ENCODE measurements at places on chromosomes 5 and 9.

DNA sequence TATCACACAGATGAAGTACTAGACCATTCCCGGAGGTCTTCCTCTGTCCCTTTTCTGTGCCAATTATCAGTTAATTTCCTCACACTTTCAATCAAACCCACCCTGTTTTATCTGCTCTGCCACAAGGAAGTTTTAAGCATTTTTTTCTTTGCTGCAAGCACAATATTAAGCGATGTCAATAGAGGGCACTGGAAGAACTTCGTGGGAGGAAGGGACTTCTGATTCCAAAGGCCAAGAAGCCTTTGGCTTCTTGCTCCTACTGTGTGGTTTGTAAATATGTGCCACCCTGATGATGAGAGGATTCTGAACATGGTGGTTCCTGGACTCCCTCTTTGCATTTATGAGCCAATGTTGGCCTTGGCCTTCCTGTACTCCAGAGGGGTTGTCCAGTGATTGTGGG is 1712.5 kb upstream of the C9orf72 start:
- no peak for DNase-seq

DNA sequence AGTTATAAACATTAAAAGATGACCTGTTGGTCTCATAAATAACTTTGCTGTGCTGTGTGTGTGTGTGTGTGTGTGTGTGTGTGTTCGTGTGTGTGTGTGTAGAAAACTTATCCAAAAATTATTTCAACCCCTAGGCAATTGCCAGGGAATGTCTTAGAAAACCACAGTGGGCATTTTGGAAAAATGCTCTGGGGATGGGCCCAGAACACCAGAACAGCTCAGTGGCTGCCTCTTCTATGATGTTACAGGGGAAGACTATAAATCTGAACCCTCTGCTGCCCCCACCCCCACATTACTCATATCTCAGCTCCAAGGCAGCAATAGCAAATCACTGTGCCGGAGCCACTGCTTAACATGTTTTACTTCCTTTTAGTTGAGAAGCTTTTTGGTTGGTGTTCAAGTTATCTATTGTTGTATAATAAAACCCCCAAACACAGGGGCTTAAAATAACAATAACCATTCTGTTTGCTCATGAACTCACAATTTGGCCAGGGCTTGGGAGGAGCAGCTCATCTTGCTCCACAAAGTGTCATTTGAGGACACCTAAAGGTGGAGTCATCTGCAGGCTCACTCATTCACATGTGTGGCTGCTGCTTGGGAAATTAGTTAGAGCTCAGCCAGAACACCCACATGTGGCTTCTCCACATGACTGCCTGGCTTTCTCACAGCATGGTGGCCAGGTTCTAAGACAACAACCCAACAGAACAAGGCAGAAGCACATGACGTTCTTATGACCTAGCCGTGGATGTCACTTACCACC is 40.4 kb downstream of the ACTBL2 start:
- DNase-seq = peak; percentile 94

- DNase-seq = no peak
Measured at GRCh38 chr5:148848393-148849031, 22.1 kb downstream of the ADRB2 start.

- DNase-seq = peak; percentile 43
Measured at GRCh38 chr5:174327317-174327864, 281.9 kb downstream of the NSG2 start.

DNA sequence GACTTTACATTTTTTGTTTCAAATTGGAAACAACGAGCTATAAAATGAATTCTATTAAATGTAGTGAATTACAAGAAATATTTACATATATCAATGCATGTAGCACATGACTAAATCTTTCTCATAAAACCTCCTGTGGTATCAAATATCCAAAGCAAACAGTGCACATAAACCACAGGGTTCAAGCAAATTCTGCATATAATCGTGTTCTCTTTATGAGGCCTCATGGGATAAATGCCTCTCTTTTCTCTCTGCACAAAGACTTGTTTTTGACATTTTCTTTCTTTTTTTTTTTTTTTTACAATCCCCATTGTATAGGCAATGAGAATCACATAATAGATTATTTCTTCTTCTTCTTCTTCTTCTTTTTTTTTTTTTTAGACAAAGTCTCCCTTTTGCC is 1117.2 kb upstream of the DMAC1 start:
- DNase-seq = no peak

GRCh38 chr5:2750758-2751464 is 566 bp downstream of the IRX2 start:
- DNase-seq = no peak

DNA sequence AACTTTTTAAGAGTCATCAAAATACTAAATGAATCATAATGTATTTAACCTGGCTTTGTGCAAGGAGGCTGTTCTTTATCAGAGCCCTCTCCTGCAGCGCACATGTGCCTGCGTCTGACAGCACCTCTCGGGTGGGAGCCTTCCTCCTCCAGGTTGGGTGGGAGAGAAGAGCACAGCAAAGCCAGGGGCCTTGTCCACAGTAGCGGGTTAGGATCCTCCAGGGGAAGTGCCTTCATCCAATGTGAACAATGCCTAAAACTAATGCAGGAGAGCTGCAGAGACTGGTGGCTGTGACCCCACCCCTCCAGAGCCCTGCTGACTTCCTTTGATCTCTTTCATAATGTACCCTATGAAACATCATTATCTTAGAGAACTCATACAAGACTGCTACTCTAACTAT is 10.2 kb downstream of the UBE2QL1 start:
- DNase-seq = no peak

DNA sequence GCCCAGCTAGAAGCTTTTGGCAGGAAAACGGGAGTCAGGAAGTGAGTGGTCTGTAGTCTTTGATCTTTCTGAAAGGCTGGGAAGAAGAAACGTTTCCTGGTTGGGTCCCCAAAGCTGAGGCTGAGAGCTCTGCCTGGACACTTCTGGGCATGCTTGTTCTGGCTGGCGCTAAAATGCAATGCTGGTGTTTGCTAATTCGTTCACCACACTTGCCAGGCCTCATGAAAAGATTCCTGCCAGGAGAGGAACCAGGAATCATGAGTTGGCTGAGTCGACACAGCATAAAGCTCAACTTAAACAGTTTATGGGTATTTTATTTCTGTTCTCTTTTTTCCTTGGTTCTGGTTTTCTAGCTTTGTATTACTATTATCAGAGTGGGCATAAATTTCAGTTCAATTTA is 10.7 kb upstream of the PTGR1 start:
- no peak for DNase-seq

GRCh38 chr9:2624051-2624682 is 2.6 kb downstream of the VLDLR start:
- no peak for DNase-seq

- peak; percentile 78 for DNase-seq
Measured at GRCh38 chr5:127941646-127942045, 141.9 kb upstream of the SLC12A2 start.

GRCh38 chr5:94849821-94850736 is 231.6 kb downstream of the SLF1 start:
- peak; percentile 22 for DNase-seq

Measured in muscle of back (tissue), 13 donors.